ENCODE measurements at places on chromosomes 2 and 18. TPM values are rescaled to one million over a fixed set of nuclear protein-coding genes. Genes with fewer than 3 reads are reported as not detected.

The NPAS2 gene
- total RNA-seq = 1.5 TPM

The DSC1 gene
- total RNA-seq = not detected

The RBM44 gene
- total RNA-seq = 0.63 TPM

The FOXI3 gene
- not detected for total RNA-seq
